ENCODE measurements at places on chromosomes 16 and 17.

GRCh38 chr17:1272701-1273100 is 2.5 kb downstream of the BHLHA9 start:
- DNase-seq, result no peak

- DNase-seq, result no peak
These were observed 10.7 kb downstream of the CHST4 start for GRCh38 chr16:71536752-71537499.

- peak; percentile 16 for DNase-seq
These were observed 18.6 kb upstream of the PITPNM3 start for GRCh38 chr17:6574687-6575595.

GRCh38 chr16:2147981-2148671 is at the start of gene RAB26:
RAB26 (plus strand) TSS chr16:2148625; CDS start chr16:2148784, 159 bp downstream.
- DNase-seq, result no peak

DNA sequence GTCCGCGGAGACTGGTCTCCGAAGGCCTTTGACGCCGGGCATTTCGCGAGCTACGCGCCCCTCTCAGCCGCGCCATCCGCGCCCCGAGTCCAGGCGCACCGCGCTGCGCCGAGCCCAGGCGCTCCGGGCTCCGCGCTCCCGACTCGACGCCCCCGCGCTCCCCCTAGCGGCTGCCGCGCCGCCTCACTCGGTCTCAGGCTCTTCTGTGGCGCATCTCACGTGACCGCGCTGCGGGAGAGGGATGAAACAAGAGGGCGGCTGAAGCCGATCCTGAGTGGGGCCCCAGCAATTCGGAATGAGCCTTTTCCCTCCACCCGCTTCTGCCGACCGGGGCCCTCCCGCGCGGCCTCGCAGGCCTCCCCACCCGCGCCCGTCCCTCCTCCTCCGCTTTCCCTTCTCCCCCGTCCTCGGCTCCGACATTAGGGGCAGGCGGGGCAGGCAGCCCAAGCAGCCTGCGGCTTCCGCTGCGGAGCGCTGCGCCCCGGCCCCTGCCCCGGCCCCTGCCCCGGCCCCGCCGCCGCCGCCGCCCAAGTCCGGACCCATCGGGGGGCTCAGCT is 42.5 kb upstream of the AMZ2 start:
- peak; percentile 61 for DNase-seq

DNA sequence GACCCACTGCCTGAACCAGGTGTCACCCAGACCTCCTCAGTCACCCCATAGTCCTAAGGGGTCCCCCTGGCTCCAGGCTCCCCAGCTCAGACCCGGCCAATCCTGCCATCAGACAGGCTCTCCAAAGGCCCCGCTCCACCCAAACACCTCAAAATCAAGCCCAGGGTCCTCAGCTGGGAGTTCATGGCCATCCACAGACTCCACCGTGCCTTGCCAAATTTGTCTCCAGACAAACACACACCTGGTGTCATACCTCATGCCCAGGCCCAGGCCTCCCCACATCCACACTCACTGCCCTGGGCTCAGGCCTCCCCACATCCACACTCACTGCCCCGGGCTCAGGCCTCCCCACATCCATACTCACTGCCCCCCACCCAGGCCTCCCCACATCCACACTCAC is 12.5 kb downstream of the RPH3AL start:
- DNase-seq, result no peak

GRCh38 chr17:48639982-48640857 is 14.1 kb upstream of the HOXB9 start:
- no peak for DNase-seq
